Astrocyte (in vitro differentiated cells and primary cell): ENCODE measurements at places on chromosomes 2 and 18.
A peak's percentile ranks its signal among the peaks of the same experiment; 100 is the strongest.

DNA sequence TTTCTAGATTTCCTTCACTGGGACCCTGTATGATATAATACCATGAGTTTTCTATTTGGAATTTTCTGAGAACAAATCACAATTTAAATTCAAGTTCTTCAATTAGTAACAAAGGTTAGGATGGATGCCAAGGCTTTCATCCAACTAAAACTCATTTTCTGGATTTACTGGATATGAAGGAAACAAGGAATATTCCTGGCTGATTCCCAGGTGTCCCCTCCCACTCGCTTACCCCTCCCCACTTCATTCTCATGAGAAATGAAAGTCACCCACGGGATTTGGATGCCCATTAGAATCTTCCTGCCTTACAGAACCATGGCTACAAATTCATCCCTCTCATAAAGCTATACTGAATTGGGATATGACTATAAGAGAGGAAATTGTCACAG lies 40.0 kb downstream of the RNU4ATAC start:
- peak; percentile 41 for DNase-seq

GRCh38 chr2:37460896-37461229 lies 116.4 kb downstream of the QPCT start:
- DNase-seq: no peak

DNA sequence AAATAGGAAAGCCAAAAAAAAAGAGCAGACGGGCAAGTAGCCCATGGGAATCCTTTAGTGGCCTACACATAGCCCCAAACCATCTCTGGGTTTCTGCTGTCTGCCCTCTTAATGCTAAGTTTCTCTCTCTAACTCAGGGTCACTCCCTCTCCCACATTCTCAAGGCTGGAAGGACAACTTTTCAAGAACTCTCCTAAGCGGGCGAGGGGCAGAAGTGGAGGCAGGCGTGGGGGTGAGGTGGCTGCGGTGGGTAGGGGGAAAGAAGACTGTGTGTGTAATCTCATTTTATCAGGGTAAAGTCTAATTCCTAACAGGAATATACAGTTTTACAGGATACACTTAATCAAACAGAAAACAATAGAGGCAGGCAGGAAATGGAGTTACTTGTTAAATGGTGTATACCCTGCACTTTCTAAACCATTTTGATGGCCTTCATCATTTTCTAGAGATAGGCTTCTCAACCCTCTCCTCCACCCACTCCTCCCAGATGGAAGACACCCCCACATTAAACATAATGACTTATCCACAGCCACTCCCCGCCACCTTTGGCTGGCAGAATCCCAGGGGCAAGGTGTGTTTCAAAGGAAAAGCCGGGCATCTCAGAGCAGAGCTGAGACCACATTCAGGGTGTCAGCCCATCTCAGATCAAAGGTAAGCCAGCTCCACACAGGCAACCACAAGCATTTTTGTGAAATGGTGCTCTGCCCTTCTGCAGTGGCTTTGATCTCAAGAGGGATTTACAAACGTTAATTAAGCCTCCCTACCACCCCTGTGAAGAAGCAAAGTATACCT lies 6.8 kb downstream of the SMAD7 start:
- no peak for DNase-seq

- no peak for DNase-seq
These were observed 17.8 kb downstream of the IGFBP5 start for GRCh38 chr2:216677439-216678097.

DNA sequence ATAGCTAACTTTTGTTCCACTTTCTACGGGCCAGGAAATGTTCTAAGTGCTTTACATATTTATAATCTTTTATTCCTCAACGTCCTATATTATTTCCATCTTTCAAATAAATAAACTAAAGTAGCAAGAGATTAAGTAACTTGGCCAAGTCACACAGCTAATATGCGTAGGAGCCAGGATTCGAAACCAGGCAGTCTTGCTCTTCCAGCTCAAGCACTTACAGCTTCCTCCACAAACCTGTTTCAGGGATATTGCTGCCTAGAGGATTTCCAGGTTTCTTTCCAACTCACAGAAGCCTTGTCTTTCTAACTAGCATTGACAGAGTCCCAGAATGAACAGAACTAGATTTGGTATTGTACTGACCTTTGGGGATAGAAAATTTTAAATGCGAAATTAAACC lies 102.5 kb downstream of the FIGN start:
- no peak for DNase-seq

GRCh38 chr2:18379870-18380269 lies 180.6 kb downstream of the RDH14 start:
- no peak for DNase-seq
